ENCODE measurements at places on chromosomes 4 and X. TPM values are rescaled to one million over a fixed set of nuclear protein-coding genes. Genes with fewer than 3 reads are reported as not detected.

The NRK gene
- total RNA-seq, result 4.1 TPM

The CLIC2 gene
- 12.6 TPM for total RNA-seq

The RASGEF1B gene
- 2.0 TPM for total RNA-seq

DNA sequence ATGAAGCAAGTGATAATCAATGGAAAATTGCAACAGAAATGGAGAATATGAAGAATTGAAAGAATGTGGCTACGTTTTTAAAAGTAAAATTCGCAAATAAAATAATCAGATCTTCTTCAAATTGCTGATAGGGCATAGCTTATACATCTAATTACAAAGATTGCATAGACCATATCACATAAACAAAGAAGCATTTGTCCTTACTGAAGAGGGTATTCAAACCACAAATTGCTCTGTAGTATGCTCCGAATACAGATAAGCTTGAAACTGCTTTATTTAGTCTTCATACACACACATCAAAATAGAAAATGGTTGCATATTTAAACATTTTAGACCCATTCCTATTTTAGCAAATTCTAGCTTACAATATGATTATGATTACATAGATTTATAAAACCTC is 206.7 kb upstream of the SLIT2 start:
- DNase-seq, result no peak

GRCh38 chrX:150449313-150449712 is 86.2 kb downstream of the MAMLD1 start:
- DNase-seq, result no peak

The PCDH18 gene
- total RNA-seq, result 210 TPM

The ARHGEF6 gene
- 10.0 TPM for total RNA-seq

The TLR10 gene
- total RNA-seq, result not detected

The CFP gene
- 0.18 TPM for total RNA-seq

The CTAG1B gene
- not detected for total RNA-seq

DNA sequence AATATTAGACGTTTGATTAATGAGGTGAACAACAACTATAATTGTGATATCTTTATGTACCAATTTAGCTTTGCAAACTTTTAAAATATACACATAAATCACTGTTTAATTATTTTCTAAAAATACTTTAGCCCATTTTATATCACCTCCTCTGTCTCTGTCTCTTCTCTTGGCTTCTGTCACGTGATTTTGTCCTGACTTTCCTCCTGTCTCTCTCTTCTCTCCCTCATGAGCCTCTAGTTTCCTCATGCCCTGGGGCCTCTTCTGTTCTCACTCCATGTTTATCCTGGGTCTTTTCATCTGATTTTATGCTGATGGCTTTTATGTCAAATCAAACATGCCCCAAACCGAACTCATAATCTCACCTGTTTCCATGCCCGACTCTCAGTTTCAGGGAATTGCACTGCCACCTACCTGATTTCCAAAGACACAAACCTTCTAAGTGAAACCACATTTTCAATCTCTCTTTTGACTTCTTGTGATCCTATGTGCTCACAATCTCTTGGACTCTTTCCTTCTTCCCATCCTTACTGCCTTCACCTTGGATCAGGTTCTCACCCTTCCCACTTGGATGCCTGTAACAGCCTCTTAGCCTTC is 303.0 kb upstream of the GALNT7 start:
- DNase-seq, result no peak

The CCSER1 gene
- total RNA-seq, result under 0.01 TPM

DNA sequence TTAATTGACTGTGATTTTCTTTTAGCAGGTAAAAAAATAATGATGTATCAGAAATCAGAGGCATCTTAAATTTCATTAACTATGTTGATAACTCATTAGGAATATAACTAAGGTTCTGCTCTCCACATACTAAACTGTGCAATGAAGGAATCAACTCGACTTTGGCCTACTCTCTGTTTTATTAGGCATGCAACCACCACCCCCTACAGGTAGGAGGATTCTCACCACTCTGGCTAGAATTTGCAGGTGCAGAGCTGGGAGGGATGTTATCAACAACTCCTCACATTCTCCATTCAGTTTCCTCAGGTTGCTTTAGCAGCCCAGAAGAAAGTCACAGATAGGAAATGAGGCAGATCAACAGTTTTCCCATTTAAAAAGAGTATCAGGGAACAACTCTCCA is 160.1 kb downstream of the COX18 start:
- peak; percentile 34 for DNase-seq

DNA sequence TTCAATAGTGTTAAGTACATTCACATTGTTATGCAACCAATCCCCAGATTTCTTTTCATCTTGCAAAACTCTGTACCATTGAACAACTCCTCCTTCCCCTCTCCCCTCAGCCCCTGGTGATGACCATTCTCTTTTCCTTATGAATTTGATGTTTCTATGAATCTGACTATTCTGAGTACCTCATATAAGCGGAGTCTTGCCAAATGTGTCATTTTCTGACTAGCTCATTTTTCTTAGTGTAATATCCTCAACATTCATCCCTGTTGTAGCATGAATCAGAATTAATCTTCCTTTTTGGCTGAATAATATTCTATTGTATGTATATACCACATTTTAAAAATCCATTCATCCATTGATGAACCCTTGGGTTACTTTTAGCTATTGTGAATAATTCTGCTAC is 34.0 kb downstream of the SMIM20 start:
- no peak for DNase-seq

The TRPC5OS gene
- not detected for total RNA-seq

Data from fibroblast of the aortic adventitia (primary cell).